ENCODE measurements at places on chromosomes 5 and 9. TPM values are rescaled to one million over a fixed set of nuclear protein-coding genes. Genes with fewer than 3 reads are reported as not detected.

- H3K27ac ChIP-seq, result no peak overlapping the region
- no peaks in the 10 kb centered on the region for H3K4me1 ChIP-seq
- H3K36me3 ChIP-seq, result no peaks in the 10 kb centered on the region
- H3K27me3 ChIP-seq, result no peaks in the 10 kb centered on the region
Measured at GRCh38 chr5:34978681-34979080, 49.3 kb downstream of the DNAJC21 start.

GRCh38 chr5:22594491-22594890 lies 258.7 kb downstream of the CDH12 start:
- no peak for DNase-seq
- H3K4me3 ChIP-seq, result no peak overlapping the region
- H3K27ac ChIP-seq, result no peak overlapping the region
- H3K4me1 ChIP-seq, result no peaks in the 10 kb centered on the region

DNA sequence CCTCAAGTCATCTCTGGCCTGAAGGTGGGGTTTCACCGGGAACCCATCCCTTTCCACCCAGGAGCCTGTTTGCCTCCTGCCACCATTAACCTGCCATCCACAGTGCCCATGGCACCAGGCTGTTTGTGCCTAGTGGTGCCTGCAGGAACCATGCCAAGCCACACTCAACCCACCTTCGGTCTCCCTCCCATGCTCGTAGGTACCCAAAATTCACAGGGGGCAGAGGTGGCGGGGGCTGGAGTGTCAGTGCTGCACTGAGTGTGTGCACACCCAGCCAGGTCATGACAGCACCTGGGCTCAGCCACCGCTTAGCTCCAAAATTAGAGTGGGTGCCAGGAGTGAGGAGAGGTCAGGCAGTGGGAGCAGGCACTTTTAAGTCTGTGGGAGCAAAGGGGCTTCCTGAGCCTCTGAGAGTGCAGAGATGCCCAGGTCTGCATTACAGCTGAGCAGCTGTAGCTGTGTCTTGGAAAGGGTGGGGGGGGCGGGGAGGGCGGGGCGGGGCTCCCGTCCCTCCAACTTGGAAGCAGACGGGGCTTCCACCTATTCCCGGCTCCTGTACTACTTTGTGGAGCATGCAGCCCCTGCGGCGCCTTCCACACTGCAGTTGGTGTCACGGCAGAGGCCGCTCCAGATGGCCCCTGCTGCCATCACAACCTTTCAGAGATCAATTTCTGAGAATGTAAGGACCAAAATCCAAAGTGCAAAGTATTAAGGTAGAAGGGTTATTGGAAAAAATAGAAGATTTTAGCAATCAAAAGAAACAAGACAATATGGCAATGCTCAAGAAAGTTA lies 2396.8 kb upstream of the C9orf72 start:
- no peaks in the 10 kb centered on the region for H3K4me1 ChIP-seq
- no peak for DNase-seq
- H3K4me3 ChIP-seq, result no peak overlapping the region
- no peaks in the 10 kb centered on the region for H3K36me3 ChIP-seq

DNA sequence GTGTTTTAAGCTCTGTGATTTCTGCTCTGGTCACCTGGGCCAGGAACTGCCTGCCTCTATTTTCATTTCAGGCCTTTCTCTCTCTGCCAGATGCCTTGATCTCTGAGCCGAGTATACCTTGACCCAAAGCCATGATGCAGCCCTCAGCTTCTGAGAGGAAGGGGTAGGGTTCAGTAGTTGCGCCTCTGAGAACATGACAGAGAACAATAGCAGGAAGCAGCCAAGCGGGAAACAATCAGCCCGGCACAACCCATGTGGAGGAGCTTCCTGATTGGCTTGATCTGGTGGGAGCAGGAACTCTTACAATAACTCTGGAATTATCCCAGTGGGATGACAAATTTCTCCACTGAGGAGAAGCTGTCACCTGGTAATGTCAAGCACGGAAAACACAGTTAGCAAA lies 127.4 kb downstream of the PALM2AKAP2 start:
- no peaks in the 10 kb centered on the region for H3K36me3 ChIP-seq
- peak overlapping the region; percentile 69 for H3K27ac ChIP-seq
- peak; percentile 63 for DNase-seq
- H3K27me3 ChIP-seq, result no peaks in the 10 kb centered on the region
- H3K4me1 ChIP-seq, result peaks cover 53% of the 10 kb centered on the region

DNA sequence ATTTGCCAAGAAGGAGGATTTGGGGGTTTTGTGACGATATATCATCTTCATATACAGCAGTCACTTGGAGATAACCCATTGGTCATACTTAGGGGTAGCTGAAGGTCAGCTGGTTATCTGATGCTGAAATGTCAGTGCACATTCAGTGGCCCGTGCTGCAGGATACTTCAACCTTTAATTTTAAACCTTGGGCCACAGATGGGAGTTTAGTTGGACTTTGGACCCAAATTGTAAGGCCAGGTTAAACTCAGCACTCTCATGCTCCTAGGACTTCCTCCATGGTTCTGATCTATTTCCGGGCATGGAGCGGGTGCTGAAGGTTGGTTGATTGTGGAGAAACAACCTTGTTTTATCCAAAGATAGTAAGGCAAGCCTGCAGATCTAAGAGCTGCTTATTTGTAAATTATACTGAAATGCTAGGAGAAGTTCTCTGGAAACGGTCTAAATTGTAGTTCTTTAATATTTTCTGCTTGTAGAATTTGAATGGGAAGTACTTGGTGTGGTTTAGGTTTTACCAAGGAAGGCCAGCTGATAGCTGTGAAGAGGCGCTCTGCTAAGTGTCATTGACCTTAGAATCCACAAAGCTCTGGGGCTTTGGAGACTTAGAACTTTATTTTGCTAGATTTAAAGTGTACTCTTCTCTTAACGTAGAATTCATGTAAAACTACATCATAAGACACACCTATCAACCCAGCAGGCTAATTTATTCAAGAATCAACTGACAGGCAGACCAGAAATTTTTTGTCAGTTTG lies 38.6 kb downstream of the SLC44A1 start:
- H3K27me3 ChIP-seq, result no peaks in the 10 kb centered on the region
- H3K4me3 ChIP-seq, result no peak overlapping the region
- no peaks in the 10 kb centered on the region for H3K36me3 ChIP-seq
- peak overlapping the region; percentile 26 for H3K27ac ChIP-seq
- H3K4me1 ChIP-seq, result peaks cover 56% of the 10 kb centered on the region
- no peak for DNase-seq

- no peaks in the 10 kb centered on the region for H3K36me3 ChIP-seq
- no peak for DNase-seq
- no peak overlapping the region for H3K27ac ChIP-seq
- H3K4me3 ChIP-seq, result no peak overlapping the region
Measured at GRCh38 chr5:100667161-100667630, 132.0 kb downstream of the FAM174A start.

- H3K4me1 ChIP-seq, result no peaks in the 10 kb centered on the region
- peaks cover 44% of the 10 kb centered on the region for H3K36me3 ChIP-seq
- no peak overlapping the region for H3K4me3 ChIP-seq
- H3K27me3 ChIP-seq, result no peaks in the 10 kb centered on the region
Measured at GRCh38 chr5:139364466-139364865, 18.6 kb downstream of the SLC23A1 start.

- H3K4me3 ChIP-seq, result no peak overlapping the region
- H3K27ac ChIP-seq, result no peak overlapping the region
- H3K27me3 ChIP-seq, result no peaks in the 10 kb centered on the region
- no peaks in the 10 kb centered on the region for H3K36me3 ChIP-seq
- H3K4me1 ChIP-seq, result no peaks in the 10 kb centered on the region
Measured at GRCh38 chr9:126436545-126437267, 110.1 kb downstream of the MVB12B start.

- DNase-seq, result peak; percentile 29
- peak overlapping the region; percentile 28 for H3K27ac ChIP-seq
- no peaks in the 10 kb centered on the region for H3K36me3 ChIP-seq
- no peak overlapping the region for H3K4me3 ChIP-seq
- no peaks in the 10 kb centered on the region for H3K27me3 ChIP-seq
Measured at GRCh38 chr5:147558826-147559225, 49.0 kb upstream of the DPYSL3 start.

DNA sequence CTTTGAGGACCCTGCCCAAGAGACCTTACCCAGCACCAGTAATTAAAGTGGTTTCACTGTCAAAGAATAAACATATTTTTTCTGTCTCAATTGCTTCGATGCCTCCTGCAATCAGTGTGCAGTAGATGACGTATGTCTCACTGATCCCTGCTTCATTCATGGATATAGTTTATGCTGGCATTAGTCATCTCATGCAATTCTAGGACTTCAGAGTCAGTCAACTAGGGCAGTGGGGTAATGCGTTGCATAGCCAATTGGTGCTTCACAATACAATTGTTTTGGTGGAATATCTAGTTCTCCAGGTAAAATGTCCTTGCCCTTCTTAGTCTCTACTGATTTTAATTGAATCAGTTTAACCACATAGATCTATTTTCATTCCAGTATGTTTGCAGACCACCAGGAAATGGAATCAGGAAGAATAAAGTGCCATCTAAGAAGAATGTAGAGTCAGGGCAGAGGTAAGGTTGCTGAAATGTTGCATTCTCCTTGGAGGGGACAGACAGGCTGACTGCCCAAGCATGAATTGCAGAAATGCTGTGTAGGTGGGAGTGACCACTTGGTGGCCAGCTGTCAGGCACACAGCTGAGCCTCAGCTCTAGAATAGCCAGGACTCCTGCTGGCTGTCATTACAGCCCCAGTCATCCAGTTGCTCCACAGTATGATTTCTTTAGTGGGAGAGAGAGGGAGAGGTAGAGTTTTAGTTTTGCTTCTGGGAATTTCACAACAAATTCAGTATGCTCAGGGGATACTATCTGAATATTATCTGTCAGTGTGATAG lies 73.5 kb upstream of the MEGF10 start:
- no peak overlapping the region for H3K4me3 ChIP-seq
- no peak for DNase-seq
- no peaks in the 10 kb centered on the region for H3K27me3 ChIP-seq
- H3K4me1 ChIP-seq, result no peaks in the 10 kb centered on the region

OMD gene
- 0.80 TPM for total RNA-seq

DNA sequence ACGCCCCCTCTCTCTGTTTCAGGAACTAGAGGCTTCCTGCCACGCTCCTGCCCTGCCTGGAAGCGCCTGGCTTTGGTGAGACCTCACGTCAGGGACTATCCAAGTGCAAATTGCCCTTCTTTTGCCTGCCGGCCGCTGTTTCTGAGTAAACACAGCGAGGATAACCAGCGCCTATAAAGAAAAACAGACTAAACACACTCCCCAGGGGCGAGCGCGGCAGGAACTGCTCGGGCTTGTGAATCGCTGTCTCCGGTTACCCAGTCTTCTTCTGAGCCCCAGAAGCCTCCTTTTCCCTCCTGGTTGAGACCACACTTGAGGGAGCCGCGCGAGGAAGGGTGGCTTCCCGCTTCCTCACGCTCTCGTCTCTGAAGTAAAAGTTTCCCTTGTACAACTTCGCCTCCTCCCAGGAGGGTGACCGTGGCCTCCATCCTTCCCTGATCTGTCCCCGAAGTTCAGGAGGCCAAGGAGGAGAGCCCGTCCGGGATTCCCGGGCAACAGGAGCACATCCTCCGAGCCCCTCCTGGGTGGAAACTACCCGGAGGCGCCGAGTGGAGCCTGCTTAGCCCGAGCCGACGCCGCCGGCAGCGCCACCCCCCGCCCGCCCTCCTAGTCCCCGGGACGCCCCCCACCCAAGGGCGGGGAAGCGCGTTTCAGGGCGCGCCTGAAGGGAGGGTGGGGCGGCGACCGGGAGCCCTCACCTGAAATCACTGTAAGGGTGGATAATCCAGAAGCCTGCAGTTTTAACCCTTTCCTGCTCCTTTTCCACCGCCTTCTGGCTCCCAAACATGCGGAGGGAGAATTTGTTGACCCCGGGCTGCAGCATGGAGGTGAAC lies 993 bp downstream of the HCN1 start:
- H3K36me3 ChIP-seq, result no peaks in the 10 kb centered on the region
- H3K27ac ChIP-seq, result no peak overlapping the region
- peaks cover 8% of the 10 kb centered on the region for H3K4me1 ChIP-seq
- no peak for DNase-seq
- peaks cover 72% of the 10 kb centered on the region for H3K27me3 ChIP-seq

DNA sequence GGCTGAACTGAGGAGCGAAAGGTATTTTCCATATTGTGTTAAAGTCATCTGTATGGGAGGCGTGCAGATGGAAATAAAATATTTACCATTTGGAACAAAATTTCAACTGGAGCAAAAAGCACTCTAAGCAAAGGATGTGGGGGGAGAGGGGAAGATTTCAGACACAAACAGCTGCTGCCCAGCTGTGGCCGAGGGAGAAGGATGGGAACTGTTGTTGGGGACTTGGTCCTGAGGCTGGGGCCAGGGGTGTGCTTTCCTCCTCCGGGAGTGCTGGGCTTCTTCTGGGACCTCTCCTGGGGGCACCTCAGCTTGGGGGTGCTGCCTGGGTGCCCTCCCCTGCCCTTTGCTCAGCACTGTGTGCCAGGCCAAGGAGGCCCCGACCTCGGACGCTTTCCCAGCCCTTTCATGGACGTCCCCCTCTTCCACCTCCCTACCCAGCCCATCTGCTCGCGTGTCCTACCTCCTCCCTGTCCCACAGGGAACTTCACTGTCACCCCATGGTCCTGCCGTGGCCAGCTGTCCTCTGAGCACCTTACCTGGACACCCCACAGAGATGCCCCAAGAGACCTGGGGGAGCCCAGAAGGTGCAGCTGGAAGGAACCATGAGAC lies 101.9 kb upstream of the COL5A1 start:
- H3K4me3 ChIP-seq, result no peak overlapping the region
- no peaks in the 10 kb centered on the region for H3K36me3 ChIP-seq
- DNase-seq, result no peak
- H3K27ac ChIP-seq, result peak overlapping the region; percentile 51
- H3K4me1 ChIP-seq, result no peaks in the 10 kb centered on the region

GRCh38 chr5:171574376-171574775 lies 154.9 kb downstream of the FGF18 start:
- no peaks in the 10 kb centered on the region for H3K27me3 ChIP-seq
- H3K4me1 ChIP-seq, result no peaks in the 10 kb centered on the region
- no peak for DNase-seq
- no peak overlapping the region for H3K4me3 ChIP-seq

OTULINL gene
- total RNA-seq, result 61.0 TPM

- no peaks in the 10 kb centered on the region for H3K36me3 ChIP-seq
- DNase-seq, result no peak
- no peak overlapping the region for H3K27ac ChIP-seq
- H3K27me3 ChIP-seq, result no peaks in the 10 kb centered on the region
- no peak overlapping the region for H3K4me3 ChIP-seq
Measured at GRCh38 chr5:142726188-142726731, 40.4 kb upstream of the FGF1 start.

Data from transverse colon (tissue), 4 donors.